Hematopoietic multipotent progenitor cell treated with erythropoietin and hydrocortisone succinate and interleukin-3 and kit ligand, for 15 days (in vitro differentiated cells): ENCODE measurements at places on chromosomes 3 and 15.

GRCh38 chr3:196336319-196337145 is 1.7 kb downstream of the TM4SF19 start:
- no peak for DNase-seq

DNA sequence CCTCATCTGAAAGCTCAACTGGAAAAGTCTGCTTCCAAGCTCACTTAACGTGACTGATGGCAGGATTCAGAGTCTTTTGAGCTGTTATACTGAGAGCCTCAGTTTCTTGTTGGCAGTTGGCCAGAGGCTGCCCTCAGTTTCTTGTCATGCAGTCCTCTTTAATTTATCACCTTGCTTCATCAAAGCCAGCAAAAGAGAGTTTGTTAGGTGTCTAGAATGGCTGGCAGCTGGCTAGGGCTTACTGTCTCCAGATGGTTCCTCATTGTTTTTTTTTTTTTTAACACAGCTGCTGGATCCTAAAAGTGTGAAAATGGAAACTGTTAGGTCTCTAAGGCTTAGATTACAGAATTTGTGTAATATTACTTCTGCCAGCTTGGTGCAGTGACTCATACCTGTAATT is 310.6 kb downstream of the PDCD6IP start:
- DNase-seq: no peak

DNA sequence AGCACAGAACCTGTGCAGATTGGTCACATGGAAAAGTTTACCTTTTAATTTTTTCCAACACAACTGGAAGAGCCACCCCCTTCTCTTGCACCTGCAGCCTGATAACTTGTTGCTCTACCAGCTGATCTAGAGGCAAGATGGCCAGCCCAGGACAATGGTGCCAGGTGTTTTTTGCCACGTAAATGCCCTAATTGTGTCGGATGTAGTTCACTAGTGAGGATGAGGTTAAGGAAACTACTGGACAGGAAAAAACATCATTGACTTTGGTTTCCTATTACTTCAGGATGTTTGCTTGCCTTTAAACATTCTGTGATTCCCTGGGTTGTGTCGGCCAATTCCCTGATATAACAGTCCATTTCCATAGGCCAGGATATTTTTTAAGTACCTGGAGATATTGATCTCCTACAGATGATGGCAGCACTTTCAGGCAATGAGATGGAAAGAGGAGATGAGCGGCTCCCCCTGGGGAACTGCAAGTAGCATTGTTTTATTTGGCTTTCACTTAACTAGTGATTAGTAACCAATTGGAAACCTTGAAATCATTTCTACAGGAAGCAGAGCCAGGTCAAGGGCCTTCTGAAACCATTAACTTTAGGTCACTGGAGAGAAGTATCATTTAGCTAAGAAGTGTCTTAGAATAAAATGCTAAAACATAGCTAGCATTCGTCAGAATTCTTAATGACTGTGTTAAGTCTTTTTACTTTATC is 72.5 kb downstream of the OSBPL10 start:
- DNase-seq: no peak

DNA sequence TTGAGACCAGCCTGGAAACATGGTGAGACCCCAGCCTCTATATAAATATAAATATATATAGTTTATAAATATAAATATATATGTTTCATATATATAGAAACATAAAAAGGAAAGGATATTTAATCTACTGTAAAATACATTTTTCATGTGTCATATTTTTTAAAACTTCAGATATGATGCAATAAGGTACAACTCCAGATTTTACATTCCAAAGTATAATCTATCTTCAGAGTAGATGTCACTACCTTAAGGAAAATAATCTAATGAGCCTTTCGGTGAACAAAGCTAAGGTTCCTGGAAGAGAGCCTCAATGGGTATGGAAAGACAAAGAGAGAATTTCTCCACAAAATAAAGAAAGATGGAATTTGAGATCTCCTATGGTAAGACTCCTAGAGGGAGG is 16.9 kb downstream of the EFHB start:
- DNase-seq: no peak

GRCh38 chr3:54065586-54065985 is 56.8 kb upstream of the CACNA2D3 start:
- DNase-seq: no peak

- DNase-seq: no peak
These were observed 238.7 kb downstream of the CHST2 start for GRCh38 chr3:143358155-143358792.

DNA sequence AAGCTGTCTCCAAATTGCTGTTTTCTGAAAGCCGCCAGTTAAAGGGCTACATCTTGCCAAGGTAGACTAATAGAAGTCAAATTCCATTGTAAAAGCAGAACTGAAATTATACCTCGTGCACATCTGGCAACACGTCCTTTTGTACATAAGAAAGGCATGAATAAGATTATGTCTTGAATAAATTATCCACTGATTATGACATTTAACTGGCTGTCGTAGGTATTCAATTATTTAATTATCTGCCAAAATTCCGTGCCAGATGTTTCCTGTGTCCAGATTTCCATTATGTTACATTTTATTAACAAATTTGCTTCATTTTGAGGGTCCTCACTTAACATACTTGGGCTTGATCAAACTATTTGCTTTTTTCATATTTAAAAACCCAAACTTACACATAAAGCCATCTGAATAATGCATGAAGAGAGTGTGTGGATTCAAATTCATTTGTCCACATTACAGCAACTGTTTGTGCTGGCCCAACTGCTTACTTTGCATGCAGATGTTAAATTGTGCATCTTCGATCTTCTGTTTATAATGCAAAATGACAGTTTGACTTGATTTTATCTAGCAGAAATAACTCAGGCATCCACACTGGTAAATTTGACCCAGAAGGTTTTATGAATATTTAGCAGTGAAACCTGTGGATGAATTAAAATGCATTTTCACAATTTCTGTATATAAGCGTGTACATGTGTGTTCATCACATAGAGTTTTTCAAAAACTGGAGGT is 701.5 kb downstream of the ZNF385D start:
- DNase-seq: no peak

DNA sequence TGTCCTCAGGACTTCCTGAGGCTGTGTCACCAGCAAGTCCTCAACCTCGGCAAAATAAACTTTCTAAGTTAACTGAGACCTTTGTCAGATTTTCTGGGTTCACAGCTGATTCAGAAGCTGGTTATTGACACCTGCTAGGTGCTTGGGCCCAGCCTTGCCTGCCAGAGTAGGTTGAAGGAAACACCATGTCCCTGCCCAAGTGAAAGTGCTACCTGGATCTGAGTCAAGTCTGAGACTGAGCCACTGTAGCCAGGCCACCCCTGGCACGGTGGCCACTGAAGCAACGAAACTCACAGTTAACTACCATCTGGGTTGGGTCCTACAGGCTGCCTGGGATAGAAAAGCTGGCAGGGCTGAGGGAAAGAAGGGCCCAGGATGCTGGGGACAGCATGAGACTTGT is 8.2 kb downstream of the HYAL2 start:
- no peak for DNase-seq

DNA sequence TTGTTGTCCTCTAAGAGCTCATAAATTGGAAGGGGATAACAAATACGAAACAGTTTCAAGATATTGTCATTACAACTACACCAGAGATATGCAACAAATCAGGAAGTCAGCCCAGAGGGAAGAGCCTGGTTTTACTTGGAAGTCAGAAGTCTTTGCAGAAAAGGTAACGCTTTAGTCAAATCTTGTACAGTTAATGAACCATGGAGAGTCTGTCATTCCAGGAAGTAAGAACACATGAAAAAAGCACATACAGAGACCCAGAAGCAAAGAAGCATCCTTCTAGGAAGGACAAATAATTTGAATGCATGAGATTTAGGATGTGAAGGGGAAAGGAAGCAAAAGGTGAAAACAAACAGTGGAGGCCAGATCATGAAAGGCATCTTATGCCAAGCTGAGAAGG is 19.6 kb downstream of the DYNC1LI1 start:
- no peak for DNase-seq

DNA sequence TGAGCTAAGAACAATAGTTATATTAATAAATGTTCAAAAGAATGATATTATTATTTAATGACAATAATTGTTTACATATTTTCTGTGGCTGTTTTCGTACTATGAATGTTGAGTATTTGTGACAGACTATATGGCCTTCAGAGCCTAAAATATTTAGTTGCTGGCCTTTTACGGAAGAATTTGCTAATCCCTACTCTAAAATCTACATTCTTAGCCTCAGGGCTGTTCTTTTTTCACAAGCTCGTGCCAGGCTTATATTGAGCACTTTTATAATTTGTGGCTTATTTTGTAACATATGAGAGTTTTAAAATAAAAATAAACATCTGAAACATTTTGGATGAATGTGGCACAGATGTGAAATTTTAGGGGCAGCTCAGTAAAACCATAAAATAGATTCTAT is 79.9 kb downstream of the KCNH8 start:
- no peak for DNase-seq

- no peak for DNase-seq
These were observed 7.6 kb downstream of the SELENOS start for GRCh38 chr15:101269479-101270223.

DNA sequence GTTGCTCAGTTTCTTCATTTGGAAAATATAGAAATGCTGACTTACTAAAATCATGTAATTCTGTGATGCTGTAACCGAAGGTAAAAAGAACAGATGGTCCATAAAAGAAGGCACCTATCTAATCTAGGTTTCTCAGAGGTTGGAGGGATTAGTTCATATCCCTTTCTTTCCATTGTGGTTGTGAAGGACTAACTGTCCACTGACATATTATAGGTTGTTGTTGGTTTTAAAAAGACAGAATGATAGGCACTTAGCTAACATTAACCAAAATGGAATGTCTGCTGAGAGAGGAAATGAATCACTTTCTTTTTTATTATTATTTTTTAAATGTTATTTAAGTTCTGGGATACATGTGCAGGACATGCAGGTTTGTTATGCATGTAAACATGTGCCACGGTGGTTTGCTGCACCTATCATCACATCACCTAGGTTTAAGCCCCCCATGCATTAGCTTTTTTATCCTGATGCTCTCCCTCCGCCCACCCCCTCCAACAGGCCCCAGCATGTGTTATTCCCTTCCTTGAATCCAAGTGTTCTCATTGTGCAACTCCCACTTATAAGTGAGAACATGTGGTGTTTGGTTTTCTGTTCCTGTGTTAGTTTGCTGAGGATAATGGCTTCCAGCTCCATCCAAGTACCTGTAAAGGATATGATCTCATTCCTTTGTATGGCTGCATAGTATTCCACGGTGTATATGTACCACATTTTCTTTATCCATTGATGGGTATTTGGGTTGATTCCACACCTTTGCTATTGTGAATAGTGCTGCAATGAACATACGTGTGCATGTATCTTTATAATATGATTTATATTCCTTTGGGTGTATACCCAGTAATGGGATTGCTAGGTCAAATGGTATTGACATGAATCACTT is 45.8 kb downstream of the ALDH1A2 start:
- no peak for DNase-seq

- no peak for DNase-seq
These were observed 122.8 kb upstream of the LPP start for GRCh38 chr3:188031121-188031520.

DNA sequence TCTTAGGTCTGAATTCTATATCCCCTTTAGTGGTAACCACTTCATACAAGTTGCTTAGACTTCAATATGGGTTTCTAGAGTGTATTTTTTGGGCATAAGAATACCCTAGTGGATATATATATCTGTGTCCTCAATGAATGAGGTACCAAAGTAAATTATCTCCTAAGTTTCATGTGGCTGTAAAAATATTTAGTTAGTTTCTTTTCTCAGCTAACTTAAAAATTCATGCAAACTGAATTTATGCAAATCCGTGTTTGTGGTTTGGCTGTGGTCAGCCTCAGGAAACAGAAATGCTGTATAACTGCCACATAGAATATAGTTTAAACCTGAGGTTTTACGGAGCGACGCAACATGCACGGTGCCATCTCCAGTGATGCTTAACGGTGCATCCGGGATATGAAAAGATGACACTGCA is 80.3 kb downstream of the PEX5L start:
- no peak for DNase-seq

- DNase-seq: no peak
These were observed 6.8 kb downstream of the CHRM5 start for GRCh38 chr15:33975022-33975565.

DNA sequence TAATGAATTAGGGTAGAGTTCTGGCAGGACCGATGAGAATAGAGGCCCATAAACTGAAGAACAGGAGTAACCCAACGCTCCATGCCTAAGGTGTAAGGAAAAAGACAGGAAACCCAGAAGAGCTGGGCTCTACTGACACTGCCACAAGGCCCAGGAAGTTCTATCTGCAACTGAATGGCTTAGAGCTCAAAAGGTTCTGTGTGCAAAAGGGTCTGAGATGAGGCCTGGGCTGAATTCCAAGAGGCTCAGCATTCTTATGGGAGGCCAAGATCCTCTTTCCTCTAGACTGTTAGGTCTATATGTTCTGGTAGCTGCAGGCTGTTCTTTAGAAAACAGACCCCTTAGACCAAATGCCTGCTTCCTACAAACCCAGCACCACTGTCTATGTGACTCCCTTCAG is 30.5 kb upstream of the PRSS50 start:
- DNase-seq: no peak

DNA sequence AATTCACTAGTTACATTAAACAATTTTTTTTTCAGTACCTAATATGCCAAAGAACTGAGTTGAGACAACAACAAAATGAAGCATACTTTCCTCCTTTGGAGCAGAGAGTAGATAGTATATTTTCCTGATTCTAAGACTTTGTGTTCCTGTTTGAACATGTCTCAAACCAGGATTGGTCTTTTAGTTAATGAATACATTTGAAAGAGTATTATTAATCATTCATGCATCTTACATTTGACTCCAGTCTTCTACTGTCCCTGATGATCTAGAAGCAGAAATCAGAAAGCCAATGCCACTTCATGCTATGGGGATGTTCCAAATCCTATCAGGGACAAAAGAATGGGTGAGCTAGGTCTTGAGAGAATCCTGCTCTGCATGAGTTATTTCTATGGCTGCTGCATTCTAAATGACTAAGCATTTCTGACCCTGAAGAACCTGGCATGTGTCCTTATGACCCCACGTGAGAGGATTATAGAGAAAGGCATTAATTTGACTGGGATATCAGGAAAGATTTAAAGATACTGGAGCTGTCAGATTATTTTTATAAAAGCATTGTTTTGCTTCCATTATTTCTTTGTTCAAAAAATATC is 32.9 kb upstream of the MBNL1 start:
- peak; percentile 46 for DNase-seq

GRCh38 chr15:99574502-99574901 is 8.7 kb downstream of the MEF2A start:
- no peak for DNase-seq

DNA sequence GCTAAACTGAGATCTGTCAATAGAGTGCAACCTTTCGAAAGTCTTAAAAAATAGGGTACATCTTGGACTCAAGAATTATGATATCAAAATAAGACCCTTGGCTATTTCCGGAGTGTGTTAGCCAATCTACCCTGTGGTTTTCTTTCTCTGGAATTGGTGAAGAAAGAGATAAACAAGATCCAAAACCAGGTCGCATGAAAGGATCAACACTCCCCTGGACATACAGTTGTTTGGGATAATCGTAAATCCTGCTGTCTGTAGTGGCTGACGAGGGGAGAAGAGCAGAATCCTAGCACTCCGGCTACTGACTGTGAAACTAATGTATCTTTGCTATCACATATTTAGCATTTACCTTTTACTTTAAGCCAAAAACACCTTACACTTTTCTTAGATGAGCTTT is 30.9 kb downstream of the FNDC3B start:
- no peak for DNase-seq
